ENCODE measurements at places on chromosomes 7 and 10.

DNA sequence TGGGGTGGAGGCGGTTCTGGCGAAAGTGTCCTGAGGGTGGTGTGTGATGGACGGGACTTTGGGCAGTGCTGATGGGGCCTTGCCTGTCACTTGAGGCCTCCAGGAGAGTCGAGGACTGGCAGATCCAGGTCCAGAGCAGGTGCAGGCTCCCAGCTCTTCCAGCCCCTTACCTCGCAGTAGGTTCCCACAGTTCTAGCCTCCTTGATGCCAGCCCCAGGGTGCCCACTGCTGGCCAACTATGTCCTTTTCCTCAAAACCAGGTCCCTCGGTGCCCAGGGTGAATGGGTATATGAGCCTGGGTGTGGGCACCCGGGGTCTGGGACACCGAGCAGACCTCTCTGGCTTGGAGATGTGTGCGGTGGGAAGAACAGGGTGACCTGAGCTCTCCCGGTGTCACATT, 8.3 kb downstream of the FAM20C start:
- no peak for DNase-seq

DNA sequence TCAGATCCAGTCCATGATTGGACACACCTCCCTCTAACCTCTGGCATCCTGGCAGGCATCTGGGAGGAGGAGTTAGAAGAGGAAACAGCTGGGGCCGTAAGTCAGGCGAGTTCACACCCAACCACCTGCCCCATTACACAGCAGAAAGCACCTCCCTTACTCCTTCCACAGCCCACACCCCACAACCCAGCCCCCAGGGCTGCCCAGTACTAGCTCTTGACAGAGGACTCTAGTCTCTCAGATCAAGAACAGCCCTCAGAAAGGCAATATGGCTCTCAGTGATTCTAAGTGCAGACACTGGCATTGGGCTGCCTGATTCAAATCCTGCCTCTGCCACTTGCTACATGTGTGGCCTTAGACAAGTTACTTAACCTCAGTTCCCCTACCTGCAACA, 34.1 kb downstream of the KCNMA1 start:
- peak; percentile 80 for DNase-seq

DNA sequence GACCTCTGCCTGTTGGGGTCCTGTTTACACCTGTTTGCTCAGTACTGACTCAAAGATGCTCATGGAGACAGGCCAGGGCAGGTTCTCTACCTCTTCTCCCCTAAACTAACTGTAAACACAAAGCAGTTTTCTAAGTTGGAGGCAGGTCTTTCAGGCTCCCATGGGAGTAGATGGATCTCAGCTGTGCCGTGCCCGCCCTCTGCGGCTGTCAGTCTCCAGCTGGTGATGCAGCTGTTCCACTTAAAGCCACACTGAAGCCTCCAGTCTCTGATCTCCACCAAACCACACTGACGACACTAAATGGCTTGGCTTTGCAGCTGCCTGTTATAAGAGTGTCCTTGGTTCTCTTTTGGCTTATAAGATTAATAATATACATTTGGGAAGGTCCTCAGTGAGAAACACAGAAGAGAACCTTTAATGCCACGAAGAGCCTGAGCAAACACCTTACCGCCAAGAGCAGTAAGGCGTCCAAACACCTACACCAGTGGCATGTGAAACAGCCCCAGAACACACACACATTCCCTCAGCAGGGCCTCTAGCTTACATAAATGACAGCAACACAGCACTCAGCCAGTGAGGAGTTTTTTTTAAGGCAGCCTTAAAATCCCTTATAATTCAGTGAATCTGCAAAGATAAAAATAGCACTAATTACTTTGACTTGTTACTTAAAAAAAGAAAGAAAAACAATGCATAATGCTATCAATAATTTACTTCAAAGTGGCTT, 60.4 kb upstream of the KCNIP2 start:
- peak; percentile 98 for DNase-seq

- peak; percentile 19 for DNase-seq
These were observed 482.1 kb upstream of the AKR1E2 start for GRCh38 chr10:4343873-4344272.

GRCh38 chr7:150956395-150957132, 21.6 kb downstream of the KCNH2 start:
- DNase-seq, result no peak

GRCh38 chr10:125626671-125627070, 56.3 kb downstream of the TEX36 start:
- no peak for DNase-seq

DNA sequence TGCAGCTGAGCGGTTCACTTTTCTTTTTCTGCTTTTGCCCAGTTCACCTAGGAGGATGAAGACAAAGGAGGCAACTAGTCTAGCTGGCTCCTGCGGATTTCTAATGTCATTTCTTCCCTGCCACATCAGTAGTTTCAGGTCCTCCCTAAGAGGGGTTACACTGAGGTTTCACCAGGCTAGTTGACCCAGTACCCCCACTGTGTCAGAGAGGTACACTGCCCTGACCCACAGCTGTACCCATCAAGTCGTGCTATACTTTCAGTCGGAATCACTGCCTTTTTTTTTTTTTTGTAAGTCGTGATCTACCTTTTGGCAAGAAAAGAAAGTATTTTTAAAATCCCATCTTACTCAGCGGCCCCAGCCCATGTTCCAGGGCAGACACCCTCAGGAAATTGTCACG, 243.5 kb downstream of the CELF2 start:
- DNase-seq, result no peak

GRCh38 chr10:129963641-129964501, at the start of gene EBF3:
EBF3 (minus strand) TSS chr10:129964274; CDS start chr10:129963768, 506 bp downstream.
- DNase-seq, result peak; percentile 96

- DNase-seq, result no peak
These were observed 633.5 kb downstream of the SORCS3 start for GRCh38 chr10:105274556-105275070.

DNA sequence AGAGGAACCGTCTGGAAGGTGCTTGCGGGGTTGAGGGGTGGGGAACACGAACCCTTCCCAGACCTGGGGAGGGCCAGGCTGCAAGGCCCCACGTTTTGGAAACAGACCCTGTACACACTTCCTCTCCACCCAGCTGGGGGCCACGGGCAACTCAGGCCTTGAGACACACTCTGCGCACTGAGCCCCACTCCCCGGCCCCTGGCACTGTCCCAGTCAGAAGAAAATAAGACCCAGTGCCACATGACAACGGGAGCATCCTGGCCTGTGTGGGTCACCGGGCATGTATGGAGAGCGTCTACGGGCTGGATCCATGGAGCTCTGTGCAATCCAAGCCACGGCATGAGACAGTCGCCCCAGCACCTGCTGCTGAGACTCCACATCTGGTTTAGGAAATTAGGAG, 63.7 kb downstream of the CARD11 start:
- no peak for DNase-seq

All from myocyte (in vitro differentiated cells).